ENCODE measurements at places on chromosomes 16 and 17. TPM values are rescaled to one million over a fixed set of nuclear protein-coding genes. Genes with fewer than 3 reads are reported as not detected.

GRAPL gene
- total RNA-seq, result 101 TPM

ENPP7 gene
- total RNA-seq, result not detected

FOXC2 gene
- total RNA-seq, result not detected

SOST gene
- not detected for total RNA-seq

UTS2R gene
- not detected for total RNA-seq

ABCA9 gene
- total RNA-seq, result 0.08 TPM

CHST5 gene
- not detected for total RNA-seq

WNK4 gene
- 0.61 TPM for total RNA-seq

PLEKHM1 gene
- total RNA-seq, result 51.9 TPM

KRT20 gene
- not detected for total RNA-seq

SNX11 gene
- 12.3 TPM for total RNA-seq

PRSS27 gene
- 0.32 TPM for total RNA-seq

KRT9 gene
- total RNA-seq, result not detected

MARVELD3 gene
- not detected for total RNA-seq

TMEM208 gene
- total RNA-seq, result 32.7 TPM

MRM1 gene
- 3.8 TPM for total RNA-seq

- no peak for DNase-seq
Observed at GRCh38 chr16:55557186-55557585, 9.3 kb upstream of the CAPNS2 start.

- no peak for DNase-seq
Observed at GRCh38 chr17:36055921-36056520, 8.1 kb upstream of the CCL18 start.

DNA sequence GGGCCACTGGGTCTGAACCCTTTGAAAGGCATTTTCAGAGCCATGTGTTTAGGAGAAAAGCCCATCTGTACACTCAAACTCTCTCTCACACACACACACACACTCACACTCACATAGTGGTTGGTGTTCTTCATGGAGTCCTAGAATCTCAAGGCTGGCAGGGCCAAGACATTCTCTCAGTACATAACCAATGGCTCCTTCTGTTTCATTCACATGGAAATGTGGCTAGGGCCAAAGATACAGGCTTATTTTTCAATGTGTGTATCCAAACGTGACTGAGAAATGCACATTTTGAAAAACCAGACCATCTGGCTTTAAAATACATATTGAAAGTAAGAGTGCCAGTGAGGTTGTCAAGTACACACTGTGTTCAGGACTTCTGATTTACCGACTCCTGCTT, 59.0 kb upstream of the SALL1 start:
- DNase-seq, result no peak

DNA sequence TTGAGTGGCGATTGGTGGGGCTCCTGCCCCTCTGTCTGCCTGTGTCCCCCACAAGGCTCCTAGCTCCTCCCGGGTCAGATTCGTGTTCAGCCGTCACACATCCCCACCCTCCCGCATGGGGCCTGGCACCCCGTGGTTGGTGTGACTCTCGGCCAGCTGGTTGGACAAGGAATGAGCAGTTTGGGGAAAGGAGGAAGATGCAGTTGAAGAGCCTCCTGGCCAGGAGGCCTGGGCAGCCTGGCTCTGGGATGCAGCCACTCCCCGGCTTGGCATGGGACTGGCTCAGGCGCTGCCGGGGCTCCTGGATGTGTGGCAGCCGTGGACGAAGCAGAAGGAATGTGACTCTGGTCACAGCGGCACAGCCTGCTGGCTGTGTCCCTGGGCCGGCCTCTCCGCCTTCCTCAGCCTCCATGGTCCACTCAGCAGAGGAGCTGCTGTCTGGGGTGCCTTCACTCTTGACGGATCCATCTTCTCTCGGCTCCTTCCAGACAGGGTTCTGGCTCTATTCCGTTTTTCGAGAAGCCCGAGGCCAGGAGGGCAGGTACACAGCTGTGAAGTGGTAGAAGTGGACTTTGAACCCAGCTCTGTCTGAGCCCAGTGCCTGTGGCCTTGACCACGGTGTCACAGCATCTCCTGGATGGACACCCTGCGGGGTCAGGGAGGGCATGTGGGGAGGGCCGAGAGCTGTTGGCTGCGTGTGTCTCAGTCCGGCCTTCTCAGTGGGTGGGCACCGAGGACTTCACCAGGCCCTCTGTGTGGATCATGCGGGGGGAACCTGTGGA, 2.1 kb downstream of the TRAF7 start:
- no peak for DNase-seq

GRCh38 chr16:62068747-62069146, 32.5 kb upstream of the CDH8 start:
- no peak for DNase-seq

DNA sequence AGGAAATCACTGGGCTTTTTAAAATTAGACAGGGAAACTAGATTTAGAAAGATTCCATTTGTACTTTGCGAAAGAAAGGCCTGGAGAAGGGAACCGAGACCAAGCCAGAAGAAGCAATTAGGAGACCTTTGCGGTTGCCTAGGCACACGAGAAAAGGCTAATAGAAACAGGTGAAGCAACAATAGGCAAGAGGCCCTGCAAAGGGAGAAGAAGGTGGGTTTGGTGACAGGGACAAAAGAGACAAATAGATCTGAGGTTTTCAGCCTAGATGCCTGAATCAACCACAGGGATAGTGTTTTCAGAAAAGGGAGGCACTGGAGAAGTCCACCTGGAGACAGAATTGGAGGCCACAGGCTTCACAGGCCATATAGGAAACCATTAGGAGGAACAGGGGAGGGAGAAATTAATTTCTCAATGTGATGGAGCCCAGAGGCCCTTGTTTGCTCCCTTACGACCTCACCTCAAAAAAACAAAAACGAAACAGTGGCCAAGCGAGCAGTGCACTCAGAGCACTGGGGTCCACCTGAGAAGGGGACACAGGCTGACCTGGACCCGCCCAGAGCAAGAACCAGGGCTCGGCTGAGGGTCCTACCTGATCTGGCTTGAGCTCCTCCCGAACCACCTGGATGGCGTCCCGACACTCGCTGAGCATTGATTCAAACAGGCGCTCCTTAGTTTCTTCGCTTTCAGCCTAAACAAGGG, 22.3 kb downstream of the SRP68 start:
- no peak for DNase-seq

DNA sequence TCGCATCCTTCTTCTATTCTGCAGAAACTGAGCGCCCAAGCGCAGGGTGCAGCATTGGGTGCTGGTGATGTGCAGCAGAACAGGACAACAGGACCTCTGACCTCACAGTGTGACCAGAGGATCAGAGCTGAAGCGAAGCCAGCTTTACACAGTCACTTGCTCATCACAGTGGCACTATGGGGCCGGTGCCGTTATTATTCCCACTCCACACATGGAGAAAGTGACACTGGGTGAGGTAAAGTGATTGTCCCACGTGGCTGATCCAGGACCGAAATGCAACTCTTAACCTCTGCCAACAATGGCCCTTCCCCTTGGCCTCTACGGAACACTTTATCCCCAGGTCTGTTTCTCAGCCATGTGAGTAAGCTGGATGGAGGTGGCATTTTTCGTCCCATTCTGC, 171.2 kb downstream of the C16orf78 start:
- no peak for DNase-seq

GRCh38 chr17:81194941-81195901, 27.5 kb downstream of the CEP131 start:
- DNase-seq, result no peak

GRCh38 chr16:56549744-56550385, 15.0 kb upstream of the MT4 start:
- DNase-seq, result no peak

DNA sequence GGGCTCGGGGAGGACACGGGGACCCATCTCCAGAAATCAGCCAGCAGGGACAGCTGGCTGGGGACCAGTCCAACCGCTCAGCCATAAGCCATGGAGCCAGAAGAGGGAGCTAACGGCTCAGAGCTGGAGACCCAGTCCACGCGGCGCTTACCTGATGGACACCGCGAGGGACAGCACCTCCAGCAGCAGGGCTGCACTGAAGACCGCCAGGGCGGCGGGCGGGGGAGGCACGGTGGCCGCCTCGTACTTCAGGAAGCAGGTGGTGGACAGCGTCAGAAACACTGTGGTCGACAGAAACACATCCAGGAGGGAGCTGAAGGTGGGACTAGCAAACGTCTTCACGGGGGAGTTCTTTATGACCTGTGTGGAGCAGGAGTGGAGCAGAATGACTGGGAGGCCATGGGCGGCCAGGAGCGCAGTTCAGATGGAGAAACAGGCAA, 102.6 kb upstream of the CREBBP start:
- no peak for DNase-seq

- no peak for DNase-seq
Observed at GRCh38 chr17:44367231-44367979, 3.8 kb upstream of the FAM171A2 start.

DNA sequence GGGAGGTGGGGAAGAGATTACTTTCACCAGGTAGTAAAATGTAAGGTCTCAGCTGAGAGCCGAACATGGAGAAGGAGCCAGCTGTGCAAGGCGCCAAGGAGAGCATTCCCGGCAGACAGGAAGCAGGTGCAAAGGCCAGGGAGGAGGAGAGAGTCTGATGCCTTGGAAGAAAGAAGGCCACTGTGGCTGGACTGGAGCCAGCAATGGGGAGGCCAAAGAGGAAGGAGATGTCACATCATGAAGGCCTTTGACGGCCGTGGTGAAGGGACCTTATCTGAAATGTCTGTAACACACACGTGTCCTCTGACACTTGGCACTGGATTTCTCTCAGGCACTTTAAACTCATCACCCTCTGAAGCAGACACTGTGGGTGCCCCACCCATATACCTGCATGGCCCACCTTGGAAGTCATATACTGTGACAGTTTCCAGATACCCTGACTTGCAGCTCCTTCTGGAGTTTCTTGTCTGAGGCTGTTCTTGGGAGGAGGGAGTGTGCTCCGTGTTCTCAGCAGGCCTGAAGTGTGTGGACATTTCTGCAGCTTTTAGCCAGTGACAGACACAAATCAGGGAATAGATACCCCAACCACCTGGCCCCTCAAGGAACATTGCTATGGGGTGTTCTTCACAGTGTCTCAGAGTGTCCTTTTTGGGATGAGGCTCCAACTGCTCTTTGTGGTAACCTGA, 1.9 kb upstream of the SLC5A2 start:
- no peak for DNase-seq

- DNase-seq, result peak; percentile 85
Observed at GRCh38 chr16:11224894-11225676, 30.9 kb downstream of the SOCS1 start.

DNA sequence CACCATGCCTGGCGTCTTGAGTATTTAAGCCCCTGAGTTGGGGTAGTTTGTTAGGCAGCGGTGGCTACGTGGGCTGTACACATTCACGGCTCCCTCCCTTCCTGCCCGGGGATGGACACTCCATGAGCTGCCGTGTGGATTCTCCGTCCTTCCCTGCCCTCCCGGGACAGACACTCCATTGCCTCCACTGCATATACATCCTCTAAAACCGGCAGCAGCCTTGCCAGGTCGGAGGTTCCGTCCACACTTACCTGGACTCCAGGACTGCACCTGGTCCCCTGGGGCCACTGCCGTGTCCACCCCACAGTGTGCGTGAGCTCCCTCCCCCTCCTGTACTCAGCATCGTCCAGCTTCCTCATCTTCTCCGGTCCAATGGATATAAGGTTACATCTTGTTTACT, 3.5 kb upstream of the SPATA2L start:
- DNase-seq, result no peak

DNA sequence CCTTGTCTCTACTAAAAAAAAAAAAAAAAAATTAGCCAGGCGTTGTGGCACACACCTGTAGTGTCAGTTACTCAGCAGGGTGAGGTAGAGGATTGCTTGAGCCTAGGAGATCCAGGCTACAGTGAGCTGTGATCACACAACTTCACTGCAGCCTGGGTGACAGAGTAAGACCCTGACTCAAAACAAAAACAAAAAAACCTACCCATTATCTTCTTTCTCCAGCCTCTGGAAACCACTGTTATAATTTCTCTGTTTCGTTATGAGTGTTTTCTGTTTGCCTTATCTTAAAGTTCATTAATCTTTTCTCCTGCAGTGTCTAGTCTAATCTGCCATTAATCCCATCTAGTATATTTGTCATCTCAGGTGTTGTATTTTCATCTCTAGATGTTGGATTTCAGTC, 18.6 kb upstream of the CLTC start:
- no peak for DNase-seq

DNA sequence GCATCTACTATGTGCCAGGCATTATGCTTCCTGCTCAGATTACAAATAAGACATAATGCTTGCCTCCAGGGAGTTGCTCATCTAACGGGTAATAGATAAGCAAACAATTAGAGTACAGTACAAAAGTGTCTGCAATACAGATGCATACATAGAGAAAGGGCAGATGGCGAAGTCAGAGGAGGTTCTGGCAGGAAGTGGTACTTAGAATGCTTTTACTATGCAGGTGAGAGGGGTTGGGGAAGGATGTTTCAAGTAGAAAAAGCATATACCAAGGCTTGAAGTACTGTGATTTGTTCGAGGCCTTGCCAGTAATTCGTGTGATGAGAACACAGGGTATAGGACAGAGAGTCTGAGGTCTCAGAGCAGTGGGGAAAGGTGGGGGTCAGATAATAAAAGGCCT, 349.8 kb downstream of the UTP18 start:
- DNase-seq, result no peak

- DNase-seq, result no peak
Observed at GRCh38 chr16:50683689-50684374, 2.7 kb upstream of the SNX20 start.

DNA sequence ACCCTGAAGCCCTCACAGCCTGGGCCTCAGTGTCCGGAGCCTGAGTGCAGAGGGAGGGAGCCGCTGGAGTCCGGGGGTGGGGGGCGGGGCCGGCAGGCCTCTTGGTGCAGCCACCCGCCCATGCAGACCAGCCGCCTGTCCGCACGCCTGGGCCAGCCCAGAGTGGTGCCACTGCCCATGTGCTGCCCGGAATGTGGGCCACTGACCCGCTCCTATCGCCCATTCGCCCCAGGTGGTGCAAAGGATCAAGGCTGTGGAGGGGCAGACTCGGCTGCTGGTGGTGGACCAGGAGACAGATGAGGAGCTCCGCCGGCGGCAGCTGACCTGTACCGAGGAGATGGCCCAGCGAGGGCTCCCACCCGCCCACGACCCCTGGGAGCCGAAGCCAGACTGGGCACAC, 2.6 kb downstream of the NHERF2 start:
- no peak for DNase-seq

- no peak for DNase-seq
Observed at GRCh38 chr17:43736389-43736788, 22.2 kb downstream of the SOST start.

GRCh38 chr17:50331085-50331791, 14.7 kb upstream of the XYLT2 start:
- no peak for DNase-seq

- no peak for DNase-seq
Observed at GRCh38 chr16:86697715-86698114, 119.4 kb downstream of the FOXL1 start.

DNA sequence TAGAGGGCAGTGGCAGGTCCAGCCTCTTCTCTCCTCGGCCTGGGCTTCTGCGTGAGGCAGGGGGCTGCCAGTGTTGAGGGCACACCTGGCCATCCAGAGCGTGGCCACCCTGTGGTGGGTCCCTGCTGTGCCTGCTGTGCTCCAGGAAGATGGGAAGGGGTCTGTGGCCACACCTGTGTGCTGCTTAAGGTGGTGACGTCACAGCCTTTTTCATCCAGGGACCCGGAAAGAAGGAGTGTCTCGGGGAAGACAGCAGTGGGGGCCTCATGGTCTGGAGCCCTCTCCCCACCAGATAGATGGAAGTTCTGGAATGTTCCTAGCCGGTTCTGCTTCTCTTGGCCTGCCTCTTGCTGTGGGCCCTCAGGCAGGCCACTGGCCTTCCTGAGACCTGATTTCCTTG, 36.5 kb downstream of the ACTG1 start:
- no peak for DNase-seq

- DNase-seq, result no peak
Observed at GRCh38 chr17:17609121-17609520, 17.6 kb upstream of the PEMT start.

- DNase-seq, result no peak
Observed at GRCh38 chr16:72858665-72859493, 189.0 kb downstream of the ZFHX3 start.

- DNase-seq, result peak; percentile 65
Observed at GRCh38 chr16:8867932-8868415, 832 bp downstream of the CARHSP1 start.

All from naive thymus-derived CD4-positive, alpha-beta T cell (primary cell).